ENCODE measurements at places on chromosomes 6 and 20. TPM values are rescaled to one million over a fixed set of nuclear protein-coding genes. Genes with fewer than 3 reads are reported as not detected.

The SLC17A3 gene
- 5.6 TPM for total RNA-seq

DNA sequence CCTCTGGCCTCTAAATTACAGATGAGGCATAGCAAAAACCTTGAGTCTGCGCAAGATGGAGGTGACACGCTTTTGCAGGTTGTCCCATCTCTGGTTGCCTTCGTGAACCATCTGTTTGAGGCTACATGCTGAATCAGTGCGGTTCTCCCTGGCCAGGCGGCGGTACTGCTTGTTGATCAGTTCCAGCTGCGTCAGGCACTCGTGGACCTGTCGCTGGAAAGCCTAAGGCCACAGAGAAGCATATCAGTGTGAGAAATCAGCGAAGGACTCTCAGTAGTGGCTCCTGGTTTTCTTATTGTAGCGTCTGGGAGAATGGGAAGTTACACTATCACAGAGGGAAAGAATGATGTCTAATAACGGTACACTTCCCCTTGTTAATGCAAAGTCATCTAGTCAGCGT, 344.4 kb downstream of the ESR1 start:
- DNase-seq, result no peak

The ACTL10 gene
- 4.2 TPM for total RNA-seq

GRCh38 chr6:73826571-73826970, 130.6 kb downstream of the CD109 start:
- DNase-seq, result no peak

DNA sequence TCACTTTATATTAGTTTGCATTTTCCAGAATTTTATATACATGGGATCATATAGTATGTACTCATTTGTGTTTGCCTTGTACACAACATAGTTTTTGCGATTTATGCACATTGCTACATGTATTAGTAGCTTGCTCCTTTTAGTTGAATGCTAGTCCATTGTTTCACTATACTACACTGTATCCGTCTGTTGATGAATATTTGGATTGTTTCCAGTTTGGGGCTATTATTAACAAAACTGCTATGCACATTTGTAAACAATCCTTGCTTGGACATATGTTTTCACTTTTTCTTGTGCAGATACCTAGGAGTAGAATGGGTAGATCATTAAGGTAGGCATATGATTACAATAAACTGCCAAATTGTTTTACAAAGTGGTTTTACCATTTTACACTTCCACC, 3.9 kb upstream of the LRRC1 start:
- DNase-seq, result no peak

DNA sequence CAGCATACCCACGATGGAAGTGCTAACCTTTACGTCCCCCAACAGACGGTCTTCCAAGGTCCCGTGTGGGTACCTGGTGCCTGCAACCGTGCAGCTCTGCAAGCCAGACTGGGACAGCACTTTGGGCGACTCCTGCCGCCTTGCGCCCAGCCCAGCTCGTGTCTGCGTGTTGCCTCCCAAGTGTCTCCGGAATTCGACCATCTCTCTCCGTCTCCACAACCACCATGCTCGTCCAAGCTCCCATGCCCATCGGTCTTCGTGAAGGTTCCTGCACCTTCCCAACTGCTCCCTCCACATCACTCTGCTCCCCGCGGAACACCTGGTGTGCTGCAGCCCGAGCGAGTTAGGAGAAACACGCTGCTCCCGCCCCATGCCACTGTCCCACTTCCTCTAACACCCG, 173.2 kb upstream of the AFDN start:
- no peak for DNase-seq

The SLC2A4RG gene
- 14.9 TPM for total RNA-seq

The MCM8 gene
- total RNA-seq, result 10.4 TPM

DNA sequence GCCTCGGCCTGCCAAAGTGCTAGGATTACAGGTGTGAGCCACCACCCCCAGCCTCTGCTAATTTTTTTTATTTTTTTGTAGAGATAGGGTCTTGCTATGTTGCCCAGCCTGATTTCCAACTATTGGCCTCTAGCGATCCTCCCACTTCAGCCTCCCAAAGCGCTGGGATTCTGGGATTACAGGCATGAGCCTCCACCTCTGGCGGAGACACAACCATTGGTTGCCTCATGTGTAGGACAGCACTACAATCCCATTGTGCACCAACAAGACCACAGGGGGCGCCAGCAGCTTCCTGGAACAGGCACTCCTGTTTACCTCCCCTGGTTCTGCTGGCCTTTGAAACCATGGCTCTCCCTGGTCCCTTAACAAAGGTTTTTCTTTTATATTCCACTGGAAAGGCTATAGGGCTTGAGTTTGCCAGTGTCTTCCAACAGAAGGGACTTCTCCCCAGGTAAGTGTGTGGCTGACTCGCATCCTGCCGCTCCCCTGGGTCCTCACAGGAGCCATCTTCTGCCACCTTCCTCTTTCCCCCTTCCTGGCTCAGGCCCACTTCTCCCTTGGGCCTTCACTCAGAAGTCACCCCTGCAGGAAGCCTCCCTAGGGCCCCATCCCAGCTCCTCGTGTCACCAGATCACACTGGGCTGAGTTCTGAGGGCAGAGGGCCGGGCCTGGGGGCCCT, 39.2 kb upstream of the TLDC2 start:
- DNase-seq, result peak; percentile 53

GRCh38 chr20:59765599-59766177, 161.3 kb downstream of the PHACTR3 start:
- DNase-seq, result no peak

- no peak for DNase-seq
These were observed 57.4 kb upstream of the MRAP2 start for GRCh38 chr6:83976037-83976755.

GRCh38 chr20:44537993-44538392, 16.1 kb upstream of the SERINC3 start:
- no peak for DNase-seq

The ECT2L gene
- total RNA-seq, result 0.10 TPM

DNA sequence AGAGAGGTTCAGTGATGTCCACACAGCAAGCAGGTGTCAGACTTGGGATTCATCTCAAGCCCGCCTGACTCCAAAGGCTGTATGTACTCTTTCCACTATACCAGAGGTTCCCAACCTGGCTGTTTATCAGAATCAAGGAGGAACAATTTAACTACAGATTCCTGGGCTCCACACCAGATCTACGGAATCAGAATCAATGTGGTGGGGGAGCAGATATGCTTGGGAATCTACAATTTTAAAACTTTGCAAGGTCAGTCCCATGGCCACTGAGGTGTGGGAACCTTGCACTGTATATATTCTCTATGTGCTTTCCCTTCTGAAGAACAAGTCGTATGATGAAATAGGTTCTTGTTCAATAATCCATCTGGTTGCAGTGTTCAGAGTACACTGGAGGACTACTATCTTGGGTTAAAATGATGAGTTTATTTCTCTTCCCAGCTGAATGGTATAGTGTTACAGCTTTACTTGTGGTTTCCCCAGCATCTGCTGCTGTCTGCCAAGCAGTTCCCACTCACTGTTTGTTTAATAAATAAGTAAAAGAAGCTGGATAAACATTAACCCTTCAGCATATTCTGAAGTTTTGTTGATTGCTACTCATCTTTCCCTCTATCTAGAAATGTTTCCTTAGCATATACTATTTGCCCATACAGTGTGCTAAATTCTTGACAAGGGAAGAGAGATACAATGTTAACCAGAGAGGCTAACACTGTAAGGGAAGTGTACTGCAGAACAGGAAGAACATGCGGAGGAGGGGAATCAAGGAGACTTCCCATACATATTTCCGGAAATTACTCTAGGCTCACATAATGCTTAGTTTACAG, 9.9 kb downstream of the TTI1 start:
- peak; percentile 93 for DNase-seq

GRCh38 chr6:12315292-12316081, 25.3 kb downstream of the EDN1 start:
- no peak for DNase-seq

DNA sequence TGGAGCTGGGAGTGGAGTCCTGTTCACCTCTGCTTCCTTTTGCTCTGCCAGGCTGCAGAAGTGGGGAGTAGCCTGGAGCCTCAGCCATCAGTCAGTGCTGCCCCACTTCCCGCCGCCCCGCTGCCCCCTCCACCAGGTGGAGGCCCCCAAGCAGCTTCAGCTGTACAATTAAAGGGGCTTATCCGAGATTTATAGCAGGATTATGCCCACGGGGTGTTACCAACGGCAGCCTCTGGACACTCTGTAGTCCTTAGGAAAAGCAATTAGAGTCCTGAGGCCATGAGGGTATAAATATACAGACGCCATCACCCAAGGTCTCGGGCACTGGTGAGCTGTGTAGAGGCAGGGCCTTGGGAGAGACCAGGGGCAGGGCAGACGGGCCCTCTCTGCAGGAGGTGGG, 55.4 kb downstream of the GRM4 start:
- no peak for DNase-seq

The PROCR gene
- 76.4 TPM for total RNA-seq

DNA sequence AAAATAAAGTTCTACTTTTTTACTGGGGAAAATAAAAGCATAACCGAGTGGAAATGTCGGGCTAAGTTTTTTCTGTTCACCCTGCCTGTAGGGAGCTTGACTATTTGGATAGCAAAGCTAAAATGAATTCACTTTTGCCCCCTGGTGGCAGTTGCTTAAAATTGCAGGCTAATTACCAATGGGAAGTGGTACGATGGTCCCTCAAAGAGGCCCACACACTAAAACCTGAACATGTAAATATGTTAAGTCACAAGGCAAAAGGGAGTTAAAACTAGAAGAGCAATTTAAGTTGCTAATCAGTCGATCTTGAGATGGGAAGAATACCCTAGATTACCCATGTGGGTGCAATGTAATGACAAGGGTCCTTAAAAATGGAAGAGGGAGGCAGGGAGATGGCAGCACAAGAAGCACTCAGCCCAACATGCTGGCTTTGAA, 916 bp upstream of the SUN5 start:
- DNase-seq, result no peak

The TCF21 gene
- not detected for total RNA-seq

GRCh38 chr6:139846538-139847456, 472.3 kb upstream of the CITED2 start:
- DNase-seq, result peak; percentile 60

DNA sequence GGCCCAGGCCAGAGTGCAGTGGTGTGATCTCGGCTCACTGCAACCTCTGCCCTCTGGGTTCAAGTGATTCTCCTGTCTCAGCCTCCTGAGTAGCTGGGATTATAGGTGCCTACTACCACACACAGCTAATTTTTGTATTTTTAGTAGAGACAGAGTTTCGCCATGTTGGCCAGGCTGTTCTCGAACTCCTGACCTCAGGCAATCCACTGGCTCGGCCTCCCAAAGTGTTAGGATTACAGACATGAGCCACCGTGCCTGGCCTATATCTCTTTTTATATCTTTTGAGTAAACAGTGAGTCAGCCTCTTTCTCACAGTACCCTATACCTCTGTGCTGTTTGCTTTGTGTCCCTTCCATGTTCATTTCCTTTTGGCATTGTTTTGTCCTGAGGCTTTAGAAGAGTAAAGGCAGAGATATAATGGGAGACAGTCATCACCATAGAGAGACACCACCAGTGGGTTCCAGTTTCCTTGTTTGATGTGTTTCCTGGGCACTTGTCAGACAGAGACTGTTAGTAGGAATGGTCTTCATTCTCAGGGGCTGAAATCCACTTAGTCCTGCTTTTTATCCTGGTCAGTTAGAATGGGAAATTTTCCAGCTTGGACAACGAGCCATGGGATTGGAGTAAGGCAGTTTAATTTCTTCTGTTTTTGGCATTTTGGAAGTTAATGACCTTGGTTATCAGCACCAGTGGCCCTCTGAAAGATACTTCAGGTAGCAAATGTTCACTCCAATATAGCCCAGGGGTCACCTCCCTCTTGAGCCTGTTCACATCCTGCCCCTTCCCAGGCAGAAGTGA, 32.2 kb upstream of the ASXL1 start:
- peak; percentile 66 for DNase-seq

The LY6G5B gene
- not detected for total RNA-seq

- no peak for DNase-seq
These were observed 103.0 kb downstream of the EDN3 start for GRCh38 chr20:59403261-59403961.

- DNase-seq, result no peak
These were observed 17.7 kb upstream of the CCDC167 start for GRCh38 chr6:37517411-37517812.

GRCh38 chr20:48822879-48823385, 4.9 kb downstream of the PREX1 start:
- DNase-seq, result no peak

The SYCP2L gene
- total RNA-seq, result 0.35 TPM

The THEMIS gene
- not detected for total RNA-seq

The DHX16 gene
- 40.2 TPM for total RNA-seq

The FAXC gene
- 8.1 TPM for total RNA-seq

DNA sequence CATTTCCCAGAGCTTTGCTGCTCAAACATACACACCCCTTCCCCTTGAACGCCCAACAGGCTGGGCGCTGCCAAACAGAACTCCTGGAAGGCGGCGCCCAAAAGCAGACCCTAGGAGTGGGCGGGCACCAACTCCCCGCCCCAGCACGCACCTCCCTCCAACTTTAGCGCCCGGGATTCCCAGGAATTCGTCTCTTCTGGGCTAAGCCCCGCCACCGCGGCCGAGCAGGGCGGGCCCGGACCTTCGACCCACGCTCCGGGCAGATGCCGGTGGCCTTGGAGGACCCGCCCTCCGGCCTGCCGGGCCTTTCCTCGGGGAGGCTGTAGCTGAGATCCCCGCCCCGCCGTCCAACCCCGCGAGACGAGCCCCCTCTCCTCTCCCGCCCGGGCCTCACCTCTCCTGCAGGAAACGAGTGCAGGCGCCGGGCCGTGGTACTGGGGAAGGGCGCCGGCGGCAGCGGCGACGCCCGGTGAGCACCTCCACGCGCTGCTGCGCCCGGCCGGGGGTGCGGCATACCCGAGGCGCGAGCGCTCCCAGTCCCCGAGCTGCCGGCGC, 659 bp downstream of the MCUR1 start:
- peak; percentile 52 for DNase-seq

The SIRPG gene
- not detected for total RNA-seq

GRCh38 chr6:109962271-109962670, 15.8 kb upstream of the GPR6 start:
- DNase-seq, result no peak

The TRAPPC3L gene
- not detected for total RNA-seq

DNA sequence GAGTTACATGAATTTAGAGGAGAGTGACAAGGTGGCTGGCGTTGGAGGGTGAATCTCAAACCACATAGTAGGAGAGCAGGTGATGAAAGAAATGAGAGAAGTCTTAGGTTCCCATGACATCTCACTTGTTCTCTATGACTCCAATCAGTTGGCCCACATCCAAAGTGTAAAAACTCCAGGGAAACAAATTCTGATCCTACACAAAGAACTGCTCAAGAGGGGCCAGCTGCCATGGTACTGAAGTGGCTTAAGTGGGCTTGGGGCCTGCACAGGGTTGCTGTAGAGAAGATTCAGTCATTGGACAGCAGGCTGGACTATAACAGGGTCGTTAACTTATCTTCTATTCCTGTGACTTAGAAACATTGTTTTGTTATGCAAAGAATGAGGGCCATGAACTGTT, 7.6 kb upstream of the ADGRF4 start:
- no peak for DNase-seq

DNA sequence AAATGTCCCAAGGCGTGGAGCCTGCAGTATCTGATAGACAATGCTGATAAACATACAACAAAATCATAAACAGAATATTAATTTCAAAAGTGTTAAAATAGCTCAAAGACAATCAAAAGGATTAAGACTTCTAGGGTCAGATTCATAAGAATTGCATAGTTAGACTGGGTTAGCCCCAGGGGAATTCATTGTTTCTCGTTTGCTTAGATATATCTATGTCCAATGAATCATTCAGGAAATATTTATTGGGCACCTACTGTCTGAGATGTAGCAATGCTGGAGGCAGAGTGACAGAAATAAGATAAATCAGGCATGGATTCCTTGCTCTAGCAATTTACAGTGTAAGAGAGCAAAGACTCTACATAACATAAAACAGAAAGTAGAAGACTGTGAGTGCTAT, 124.4 kb upstream of the PRL start:
- no peak for DNase-seq

The ULBP3 gene
- 10.9 TPM for total RNA-seq

Data from renal cortical epithelial cell (primary cell).